ENCODE measurements at places on chromosomes 2 and 18.
A peak's percentile ranks its signal among the peaks of the same experiment; 100 is the strongest.

- H3K27me3 ChIP-seq = no peaks in the 10 kb centered on the region
- DNase-seq = no peak
- no peak overlapping the region for H3K27ac ChIP-seq
- H3K4me1 ChIP-seq = no peaks in the 10 kb centered on the region
- H3K4me3 ChIP-seq = no peak overlapping the region
- H3K36me3 ChIP-seq = no peaks in the 10 kb centered on the region
These were observed 194.5 kb upstream of the LRRTM1 start for GRCh38 chr2:80499095-80499494.

- H3K4me3 ChIP-seq = no peak overlapping the region
- H3K4me1 ChIP-seq = no peaks in the 10 kb centered on the region
- H3K27me3 ChIP-seq = no peaks in the 10 kb centered on the region
- H3K36me3 ChIP-seq = no peaks in the 10 kb centered on the region
These were observed 39.9 kb downstream of the SCN7A start for GRCh38 chr2:166454006-166454595.

DNA sequence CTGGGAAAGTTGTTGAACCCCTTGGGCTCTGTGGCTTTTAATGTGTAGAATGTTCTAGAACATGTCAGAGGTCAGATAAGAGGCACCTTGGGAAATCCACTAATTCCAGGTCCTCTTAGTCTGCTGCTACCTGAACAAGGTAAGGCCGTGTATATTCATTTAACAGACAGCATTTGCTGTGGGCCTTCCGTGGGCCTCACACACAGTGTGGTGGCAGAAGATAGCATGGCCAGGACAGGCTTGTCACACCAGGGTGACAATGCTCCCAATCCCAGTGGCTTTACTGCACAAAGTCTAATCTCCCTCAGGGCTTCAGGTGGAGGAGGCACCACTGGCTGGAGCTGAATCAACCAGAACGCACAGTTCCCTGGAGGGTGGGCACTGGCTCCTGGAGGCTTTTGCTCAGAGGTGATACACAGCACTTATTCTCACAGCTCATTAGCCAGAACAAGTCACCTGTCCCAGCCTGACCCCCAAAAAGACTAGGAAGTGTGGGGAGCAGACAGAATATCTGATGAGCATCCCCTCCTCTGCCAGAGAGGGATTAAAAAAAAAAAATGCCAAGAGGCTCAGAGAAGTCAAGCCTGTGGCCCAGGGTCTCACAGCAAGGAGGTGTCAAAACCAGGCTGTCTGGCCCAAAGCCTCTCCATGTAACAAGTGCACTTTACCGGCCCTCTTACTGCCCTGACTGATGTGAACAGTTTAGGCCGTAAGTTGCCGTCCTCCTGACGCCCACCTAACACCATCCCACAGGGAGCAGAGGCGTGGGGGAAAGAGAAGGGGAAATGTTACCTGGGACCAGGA is 216.9 kb upstream of the RAB6C start:
- H3K4me3 ChIP-seq = no peak overlapping the region

DNA sequence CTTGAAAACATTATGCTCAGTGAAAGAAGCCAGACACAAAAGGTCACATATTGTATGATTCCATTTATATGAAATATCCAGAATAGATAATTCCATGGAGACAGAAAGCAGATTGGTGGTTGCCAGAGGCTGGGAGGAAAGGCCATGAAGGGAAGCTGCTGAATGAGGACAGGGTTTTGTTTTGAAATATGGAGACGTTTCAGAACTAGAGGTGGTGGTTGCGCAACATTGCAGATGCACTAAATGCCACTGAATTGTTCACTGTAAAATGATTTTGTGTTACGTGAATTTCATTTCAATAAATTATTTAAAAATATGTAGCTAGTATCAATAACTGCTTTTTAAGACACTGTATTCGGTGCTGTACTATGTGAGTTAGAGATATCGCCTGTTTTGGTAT is 101.7 kb upstream of the ZNF236 start:
- H3K27me3 ChIP-seq = peaks cover 3% of the 10 kb centered on the region
- DNase-seq = no peak
- peaks cover 42% of the 10 kb centered on the region for H3K4me1 ChIP-seq
- peak overlapping the region; percentile 60 for H3K4me3 ChIP-seq
- H3K36me3 ChIP-seq = no peaks in the 10 kb centered on the region
- H3K27ac ChIP-seq = peak overlapping the region; percentile 83

DNA sequence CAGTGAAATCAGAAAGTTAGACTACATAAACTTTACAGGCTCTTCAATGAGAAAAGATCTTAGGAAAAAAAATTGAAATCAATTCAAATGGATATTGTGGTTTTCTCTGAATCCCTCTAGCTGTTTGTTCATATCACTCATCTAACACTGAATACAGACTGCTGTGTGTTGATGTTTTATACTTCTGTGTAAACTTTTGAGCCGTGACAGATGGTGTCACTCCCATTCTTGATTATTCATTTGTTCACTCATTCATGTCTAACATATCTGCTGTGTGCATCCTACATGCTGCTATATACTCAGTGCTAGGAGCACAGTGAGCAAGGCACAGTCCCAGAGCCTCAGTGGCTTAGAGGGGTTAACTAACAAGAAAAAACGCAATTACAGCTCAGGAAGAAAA is 12.6 kb downstream of the KLHL23 start:
- H3K27me3 ChIP-seq = no peaks in the 10 kb centered on the region
- no peak for DNase-seq
- no peak overlapping the region for H3K4me3 ChIP-seq
- peaks cover 3% of the 10 kb centered on the region for H3K36me3 ChIP-seq
- H3K4me1 ChIP-seq = no peaks in the 10 kb centered on the region

DNA sequence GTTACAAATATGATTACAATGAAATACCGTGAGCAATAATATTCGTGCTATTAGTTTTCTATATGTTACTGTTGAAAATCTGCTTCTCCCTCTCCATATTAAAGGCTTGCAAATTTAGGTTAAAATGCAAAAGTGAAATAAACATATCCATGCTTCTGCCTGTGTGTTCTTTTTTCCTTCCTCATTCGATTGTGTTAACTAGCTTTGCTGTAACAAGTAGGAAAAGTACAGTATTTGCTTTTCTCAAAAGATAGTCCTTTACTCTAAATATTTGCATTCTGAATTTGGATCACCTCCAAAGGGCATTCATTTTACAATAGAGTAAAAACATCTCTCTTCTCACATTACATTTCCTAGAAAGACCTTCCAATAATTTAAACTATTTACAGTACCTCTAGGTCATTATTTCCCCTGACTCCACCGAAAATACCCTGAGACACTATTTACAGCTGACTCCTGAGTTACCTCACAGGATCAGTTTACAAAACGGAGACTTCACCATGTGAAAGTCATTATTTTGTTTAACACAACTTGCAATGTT is 835.0 kb upstream of the FANCL start:
- H3K4me3 ChIP-seq = no peak overlapping the region
- no peak overlapping the region for H3K27ac ChIP-seq
- H3K4me1 ChIP-seq = no peaks in the 10 kb centered on the region

DNA sequence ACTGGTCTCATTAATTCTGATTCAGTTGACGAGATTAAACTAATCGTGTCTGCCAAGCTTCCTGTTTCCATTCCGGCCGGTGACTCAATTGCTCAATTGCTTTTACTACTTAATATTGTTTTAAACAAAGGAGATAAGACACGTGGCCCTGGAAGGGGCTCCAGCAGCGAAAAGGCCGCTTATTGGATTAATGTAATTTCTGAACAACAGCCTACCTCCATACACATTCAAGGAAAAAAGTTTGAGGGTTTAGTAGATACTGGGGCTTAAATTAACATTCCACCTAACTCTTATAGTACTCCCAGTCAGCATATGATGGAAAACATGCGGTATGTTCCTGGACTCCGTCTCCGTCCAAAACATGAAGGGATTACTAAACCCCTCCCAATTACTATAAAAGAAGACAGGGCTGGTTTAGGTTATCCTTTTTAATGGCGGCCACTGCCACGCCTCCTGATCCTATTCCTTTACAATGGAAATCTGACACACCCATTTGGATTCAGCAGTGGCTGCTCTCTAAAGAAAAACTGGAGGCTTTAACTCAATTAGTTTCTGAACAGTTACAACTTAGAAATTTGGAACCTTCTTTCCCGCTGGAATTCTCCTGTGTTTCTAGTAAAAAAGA is 27.1 kb downstream of the VPS54 start:
- H3K4me1 ChIP-seq = peaks cover 9% of the 10 kb centered on the region
- H3K27me3 ChIP-seq = no peaks in the 10 kb centered on the region
- H3K36me3 ChIP-seq = peaks cover 26% of the 10 kb centered on the region
- H3K4me3 ChIP-seq = no peak overlapping the region

DNA sequence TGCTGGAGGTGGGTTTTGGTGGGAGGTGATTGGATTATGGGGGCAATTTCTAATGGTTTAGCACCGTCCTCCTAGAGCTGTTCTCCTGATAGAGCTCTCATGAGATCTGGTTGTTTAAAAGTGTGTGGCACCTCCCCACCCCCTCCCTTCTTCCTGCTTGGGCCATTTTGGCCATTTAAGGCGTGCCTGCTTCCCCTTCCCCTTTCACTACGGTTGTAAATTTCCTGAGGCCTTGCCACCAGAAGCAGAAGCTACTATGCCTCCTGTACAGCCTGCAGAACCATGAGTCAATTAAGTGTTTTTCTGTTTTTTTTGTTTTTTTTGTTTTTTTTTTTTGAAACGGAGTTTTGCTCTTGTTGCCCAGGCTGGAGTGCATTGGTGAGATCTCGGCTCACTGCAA is 335.7 kb upstream of the HS6ST1 start:
- peaks cover 41% of the 10 kb centered on the region for H3K27me3 ChIP-seq
- no peak for DNase-seq
- no peak overlapping the region for H3K27ac ChIP-seq
- H3K4me3 ChIP-seq = no peak overlapping the region

DNA sequence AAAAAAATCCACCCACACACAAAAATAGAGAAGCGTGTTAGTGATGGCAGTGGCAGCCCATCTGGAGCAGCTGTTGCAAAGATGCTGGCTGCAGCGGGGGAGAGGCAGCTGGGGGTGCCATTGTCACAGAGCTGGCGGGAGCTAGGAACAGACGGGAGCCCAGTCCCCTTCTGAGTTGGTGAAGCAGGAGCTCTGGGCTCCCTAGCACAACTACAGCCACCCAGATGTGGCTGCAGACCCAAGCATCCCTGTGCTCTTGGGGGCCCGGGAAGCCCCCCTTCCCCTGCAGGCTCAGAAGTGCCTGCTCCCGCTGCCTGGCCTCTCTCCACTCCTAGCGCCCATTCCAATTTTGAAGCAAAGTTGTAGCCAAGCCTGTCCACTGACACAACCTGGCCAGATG is 366.6 kb upstream of the MC4R start:
- H3K27ac ChIP-seq = no peak overlapping the region
- H3K27me3 ChIP-seq = no peaks in the 10 kb centered on the region
- no peaks in the 10 kb centered on the region for H3K36me3 ChIP-seq
- no peak for DNase-seq

- H3K27ac ChIP-seq = no peak overlapping the region
- DNase-seq = no peak
- no peak overlapping the region for H3K4me3 ChIP-seq
- no peaks in the 10 kb centered on the region for H3K36me3 ChIP-seq
- H3K27me3 ChIP-seq = no peaks in the 10 kb centered on the region
These were observed 93.7 kb upstream of the WDR75 start for GRCh38 chr2:189347540-189347939.

GRCh38 chr2:228543117-228543516 is 361.6 kb upstream of the SPHKAP start:
- no peaks in the 10 kb centered on the region for H3K27me3 ChIP-seq
- H3K36me3 ChIP-seq = no peaks in the 10 kb centered on the region
- no peaks in the 10 kb centered on the region for H3K4me1 ChIP-seq
- H3K4me3 ChIP-seq = no peak overlapping the region
- DNase-seq = no peak
- H3K27ac ChIP-seq = no peak overlapping the region

DNA sequence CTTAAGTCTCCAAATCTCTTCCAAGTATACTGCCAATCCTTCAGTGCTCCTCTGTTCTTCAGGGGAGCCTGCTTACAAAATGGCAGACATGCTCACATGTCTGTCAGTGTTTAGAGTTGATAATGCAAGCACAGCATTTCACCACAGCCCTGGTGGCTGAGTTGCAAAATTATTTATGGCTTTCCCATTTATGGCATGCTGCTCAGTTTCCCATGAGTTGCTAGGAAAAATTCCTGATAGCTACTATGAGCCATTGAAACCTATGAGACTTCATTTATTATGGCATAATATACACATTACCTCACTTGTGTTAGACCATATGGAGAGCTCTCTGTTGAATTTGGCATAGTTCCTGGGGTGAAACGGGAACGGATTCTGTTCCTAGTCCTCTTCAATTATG is 448.7 kb upstream of the TCF4 start:
- H3K27ac ChIP-seq = no peak overlapping the region
- no peak for DNase-seq
- no peaks in the 10 kb centered on the region for H3K27me3 ChIP-seq
- H3K4me1 ChIP-seq = no peaks in the 10 kb centered on the region
- no peak overlapping the region for H3K4me3 ChIP-seq
- H3K36me3 ChIP-seq = no peaks in the 10 kb centered on the region
